H1 (cell line): ENCODE measurements at places on chromosomes 1 and 21. TPM values are rescaled to one million over a fixed set of nuclear protein-coding genes. Genes with fewer than 3 reads are reported as not detected.

DNA sequence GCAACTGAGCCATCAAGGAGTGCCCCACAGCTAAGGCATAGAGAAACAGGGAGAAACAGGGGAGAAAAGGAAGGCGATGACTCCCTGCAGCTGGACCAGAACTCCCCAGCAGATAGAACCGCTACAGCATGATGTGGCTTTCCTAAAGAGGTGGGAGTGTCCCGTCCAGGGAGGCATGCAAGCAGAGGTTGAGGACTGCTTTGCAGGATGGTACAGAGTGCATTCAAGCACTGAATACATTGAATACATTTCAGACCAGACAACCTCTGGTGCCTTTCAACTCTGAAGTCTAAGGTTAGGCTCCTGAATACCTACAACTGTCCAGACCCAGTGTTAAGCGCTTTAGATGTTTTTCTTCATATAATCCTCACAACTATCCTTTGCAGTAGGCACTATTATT lies 13.3 kb downstream of the DLGAP3 start:
- H3K27me3 ChIP-seq, result no peaks in the 10 kb centered on the region
- H3K4me3 ChIP-seq, result no peak overlapping the region
- H3K27ac ChIP-seq, result no peak overlapping the region

DNA sequence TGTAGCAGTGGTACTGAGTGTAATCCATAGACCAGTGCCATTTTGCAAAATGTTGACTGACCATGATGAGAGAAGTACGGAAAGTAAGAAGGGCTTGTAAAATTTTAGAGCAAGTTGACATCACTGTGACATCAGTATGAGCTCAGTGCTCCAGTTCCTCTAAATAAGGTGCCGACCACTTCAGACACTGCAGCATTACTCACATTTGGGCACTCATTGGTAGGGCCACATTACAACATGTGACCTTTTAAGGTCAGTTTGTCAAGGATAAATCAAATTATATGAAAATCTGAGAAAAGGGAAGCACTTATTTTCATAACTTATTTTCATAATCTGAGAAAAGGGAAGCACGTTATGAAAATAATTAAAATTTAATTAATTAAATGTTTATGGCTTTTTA lies 128.0 kb upstream of the ERG start:
- H3K4me3 ChIP-seq, result no peak overlapping the region
- no peaks in the 10 kb centered on the region for H3K27me3 ChIP-seq
- H3K4me1 ChIP-seq, result no peaks in the 10 kb centered on the region; the same call in 1 of the 2 replicates
- H3K36me3 ChIP-seq, result no peaks in the 10 kb centered on the region

DNA sequence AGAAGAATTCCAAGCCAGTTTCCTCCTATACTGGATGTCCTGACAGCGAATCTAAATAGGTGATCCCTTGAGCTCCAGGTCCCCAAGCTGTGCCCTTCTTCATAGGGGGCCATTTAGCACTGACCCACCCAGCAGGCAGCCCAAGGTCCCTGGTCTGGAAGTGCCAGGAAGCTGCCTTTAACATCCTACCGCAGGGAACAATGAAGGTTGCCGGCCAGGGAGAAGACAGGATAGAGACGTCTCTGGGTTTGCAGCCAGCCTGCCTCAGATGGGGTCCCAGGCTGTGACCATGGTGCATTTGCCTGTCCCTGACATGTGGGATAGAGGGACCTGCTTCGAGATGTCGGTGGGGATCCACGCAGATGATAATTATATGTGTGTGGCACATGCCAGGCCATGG lies 2.7 kb upstream of the RIPK4 start:
- H3K4me1 ChIP-seq, result peaks cover 10% of the 10 kb centered on the region
- no peak overlapping the region for H3K27ac ChIP-seq
- peaks cover 74% of the 10 kb centered on the region for H3K27me3 ChIP-seq
- no peak for DNase-seq

DNA sequence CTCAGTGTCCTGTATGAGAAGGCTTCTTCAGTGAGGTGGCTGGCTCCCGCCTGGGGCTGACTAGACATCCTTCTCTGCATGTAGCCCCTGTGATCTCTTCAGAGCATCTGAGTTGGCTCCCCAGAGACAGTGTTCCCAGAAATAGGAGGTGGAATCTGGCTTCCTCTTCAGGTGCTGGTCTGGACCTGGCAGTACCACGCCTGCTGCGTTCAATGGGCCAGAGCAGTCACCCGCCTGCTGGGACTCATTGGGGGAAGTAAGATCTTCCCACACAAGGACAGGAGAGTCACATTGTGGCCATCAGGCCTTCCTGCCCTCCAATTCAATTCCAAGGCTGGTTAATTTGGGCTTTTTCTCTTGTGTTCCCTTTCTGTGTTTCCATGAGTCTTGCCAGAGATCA lies 51.0 kb downstream of the ADARB1 start:
- no peak overlapping the region for H3K27ac ChIP-seq
- H3K36me3 ChIP-seq, result no peaks in the 10 kb centered on the region
- H3K4me3 ChIP-seq, result no peak overlapping the region
- DNase-seq, result no peak
- H3K27me3 ChIP-seq, result no peaks in the 10 kb centered on the region
- H3K4me1 ChIP-seq, result no peaks in the 10 kb centered on the region

- H3K4me1 ChIP-seq, result no peaks in the 10 kb centered on the region
- H3K36me3 ChIP-seq, result no peaks in the 10 kb centered on the region
- DNase-seq, result no peak
- H3K27me3 ChIP-seq, result no peaks in the 10 kb centered on the region
- no peak overlapping the region for H3K4me3 ChIP-seq
Observed at GRCh38 chr1:60283690-60284089, 210.1 kb upstream of the C1orf87 start.

DNA sequence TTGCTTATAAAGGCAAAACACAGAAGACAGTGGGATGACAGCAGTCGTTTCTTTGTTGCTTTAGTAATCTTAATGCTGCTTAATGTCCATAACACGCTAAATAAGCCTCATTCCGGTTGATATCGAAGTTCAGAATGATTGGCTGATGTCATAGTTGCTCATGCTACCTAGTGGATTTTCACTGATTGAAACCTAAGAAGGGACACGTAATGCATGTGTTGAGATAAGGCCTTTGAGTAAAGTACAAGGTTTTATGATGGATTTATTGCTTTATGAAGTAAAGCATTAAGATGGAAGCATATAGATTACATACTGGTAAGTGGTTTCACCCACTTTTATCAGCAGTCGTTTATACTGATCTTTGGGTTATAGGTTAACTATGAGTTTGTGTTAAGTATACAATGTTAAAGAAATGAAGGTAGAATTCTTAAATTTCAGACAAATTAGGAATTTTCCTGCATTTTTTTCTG lies 25.1 kb downstream of the IARS2 start:
- no peaks in the 10 kb centered on the region for H3K4me1 ChIP-seq
- H3K27me3 ChIP-seq, result no peaks in the 10 kb centered on the region
- no peak overlapping the region for H3K27ac ChIP-seq
- DNase-seq, result no peak
- H3K4me3 ChIP-seq, result no peak overlapping the region

Gene FCMR
- total RNA-seq, result not detected in 2 replicates

- H3K27me3 ChIP-seq, result peaks cover 11% of the 10 kb centered on the region
- no peaks in the 10 kb centered on the region; the same call in 1 of the 2 replicates for H3K4me1 ChIP-seq
- no peak overlapping the region for H3K4me3 ChIP-seq
- H3K36me3 ChIP-seq, result no peaks in the 10 kb centered on the region
Observed at GRCh38 chr1:218349348-218350034, 4.4 kb downstream of the TGFB2 start.
